ENCODE measurements at places on chromosomes 6 and 20.

GRCh38 chr6:100673641-100674040 is 207.5 kb downstream of the ASCC3 start:
- no peak overlapping the region for H3K27ac ChIP-seq
- no peak for DNase-seq
- no peak overlapping the region for H3K4me3 ChIP-seq
- H3K27me3 ChIP-seq, result no peaks in the 10 kb centered on the region
- no peaks in the 10 kb centered on the region for H3K36me3 ChIP-seq

- peak overlapping the region; percentile 61 for H3K4me3 ChIP-seq
- no peaks in the 10 kb centered on the region for H3K36me3 ChIP-seq
- no peaks in the 10 kb centered on the region for H3K27me3 ChIP-seq
- H3K4me1 ChIP-seq, result peaks cover 65% of the 10 kb centered on the region
These were observed 2.1 kb downstream of the SOX12 start for GRCh38 chr20:327186-328026.

GRCh38 chr6:123333000-123333756 is 303.6 kb downstream of the TRDN start:
- no peaks in the 10 kb centered on the region for H3K36me3 ChIP-seq
- H3K27me3 ChIP-seq, result no peaks in the 10 kb centered on the region
- H3K4me3 ChIP-seq, result no peak overlapping the region
- DNase-seq, result no peak

GRCh38 chr6:146781836-146782235 is 183.1 kb downstream of the ADGB start:
- no peak overlapping the region for H3K27ac ChIP-seq
- no peak overlapping the region for H3K4me3 ChIP-seq
- no peaks in the 10 kb centered on the region for H3K27me3 ChIP-seq
- H3K36me3 ChIP-seq, result no peaks in the 10 kb centered on the region

- H3K27ac ChIP-seq, result peak overlapping the region; percentile 31
- DNase-seq, result no peak
- peaks cover 10% of the 10 kb centered on the region for H3K4me1 ChIP-seq
- no peaks in the 10 kb centered on the region for H3K36me3 ChIP-seq
These were observed 110.0 kb downstream of the TSHZ2 start for GRCh38 chr20:53081916-53082863.

DNA sequence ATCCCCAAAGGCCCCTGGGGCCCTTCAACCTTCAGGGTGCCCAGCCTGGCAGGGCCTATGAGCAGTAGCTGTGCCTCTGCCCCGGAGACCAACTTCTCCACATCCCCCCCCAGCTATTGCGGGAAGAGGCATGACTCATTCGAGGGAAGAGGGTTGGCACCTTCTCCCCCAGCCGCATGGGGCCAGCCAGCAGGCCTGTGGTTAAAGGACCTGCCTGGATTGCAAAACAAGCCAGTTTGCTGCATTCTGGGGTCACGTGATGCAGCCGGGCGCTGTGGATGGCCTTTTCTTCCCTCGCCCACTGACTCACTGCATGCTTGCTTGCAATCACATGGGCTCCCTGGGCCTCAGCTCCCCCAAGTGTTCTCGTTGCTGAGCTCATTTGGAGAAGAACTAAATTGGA is 182.5 kb downstream of the MAFB start:
- no peaks in the 10 kb centered on the region for H3K27me3 ChIP-seq
- H3K4me1 ChIP-seq, result peaks cover 8% of the 10 kb centered on the region
- no peaks in the 10 kb centered on the region for H3K36me3 ChIP-seq
- no peak overlapping the region for H3K4me3 ChIP-seq
- DNase-seq, result peak; percentile 89

Data from tibial nerve (tissue), 4 donors.